ENCODE measurements at places on chromosomes 4 and X.
A peak's percentile ranks its signal among the peaks of the same experiment; 100 is the strongest.

DNA sequence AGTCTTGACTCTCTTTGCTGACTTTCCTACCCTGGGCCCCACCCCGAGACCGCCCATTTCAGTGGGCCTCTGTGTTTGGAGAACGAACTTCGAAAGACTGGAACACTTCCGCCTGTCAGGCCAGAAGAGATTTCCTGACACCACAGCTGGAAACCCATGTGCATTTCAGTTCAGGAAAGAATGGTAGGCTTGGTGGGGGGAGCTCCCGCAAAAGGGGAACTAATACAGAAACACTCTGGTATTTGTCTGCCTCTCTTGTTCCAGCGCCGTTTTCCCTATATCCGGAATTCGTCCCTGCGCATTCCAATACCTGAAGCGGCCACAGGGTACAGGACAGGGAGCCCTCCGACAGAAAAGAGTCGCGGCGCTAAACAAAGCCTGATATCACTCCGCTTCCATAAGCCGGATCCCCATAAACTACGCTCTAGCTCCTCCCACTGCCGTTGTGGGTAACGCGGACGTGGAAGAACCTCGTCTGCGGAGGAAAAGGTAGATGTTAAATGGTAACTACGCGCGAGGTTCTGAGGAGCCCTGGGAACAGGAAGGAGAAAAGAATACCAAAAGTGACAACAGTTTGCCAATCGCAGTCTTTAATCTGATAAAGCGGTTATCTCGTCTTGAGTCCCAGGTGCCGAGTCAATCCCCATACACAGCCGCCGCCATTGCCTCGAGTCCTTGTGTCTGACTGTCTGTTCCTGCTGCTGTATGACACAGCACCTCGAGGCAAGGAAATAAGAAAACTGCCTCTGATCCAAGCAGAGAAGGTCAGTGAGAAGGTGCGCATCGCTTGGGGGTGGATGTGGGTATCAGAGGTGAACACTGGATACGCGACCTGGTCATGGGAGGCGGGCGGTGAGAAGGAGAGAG, at the start of gene ARMCX5:
TSS of gene ARMCX5 (plus strand) at position 432 of the 867 bp plus-strand sequence. CDS start 2,627 bp downstream, outside the sequence.
- peak; percentile 96 for DNase-seq

- no peak for DNase-seq
Observed at GRCh38 chrX:154092371-154092770, 5.1 kb downstream of the MECP2 start.

GRCh38 chrX:2967584-2967983, 38.4 kb upstream of the ARSD start:
- DNase-seq = no peak

GRCh38 chr4:137509855-137510282, 22.4 kb downstream of the PCDH18 start:
- no peak for DNase-seq

- DNase-seq = no peak
Observed at GRCh38 chrX:44099366-44099765, 126.2 kb upstream of the NDP start.

- DNase-seq = peak; percentile 19
Observed at GRCh38 chrX:11698702-11699101, 33.0 kb upstream of the ARHGAP6 start.

DNA sequence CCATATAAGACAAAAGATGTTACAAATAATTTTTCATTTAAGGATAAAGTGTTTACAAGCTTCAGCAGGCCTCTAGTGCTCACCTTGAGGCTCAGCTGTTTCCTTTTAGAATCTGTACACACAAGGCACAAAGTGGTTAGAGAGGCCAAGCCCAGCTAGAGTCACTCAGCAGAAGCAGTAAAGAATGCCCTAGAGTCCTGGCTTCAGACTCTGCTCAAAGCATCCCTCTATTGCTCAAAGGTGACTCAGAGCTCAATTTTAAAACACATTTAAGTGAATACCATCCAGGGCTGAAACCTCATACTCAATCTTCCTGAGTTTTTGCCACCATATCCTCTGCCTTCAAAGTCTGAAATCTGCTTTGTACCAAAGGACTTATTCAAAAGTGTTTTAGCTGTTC, 22.6 kb upstream of the PHF8 start:
- no peak for DNase-seq

- no peak for DNase-seq
Observed at GRCh38 chrX:16848541-16848940, 21.6 kb downstream of the RBBP7 start.

DNA sequence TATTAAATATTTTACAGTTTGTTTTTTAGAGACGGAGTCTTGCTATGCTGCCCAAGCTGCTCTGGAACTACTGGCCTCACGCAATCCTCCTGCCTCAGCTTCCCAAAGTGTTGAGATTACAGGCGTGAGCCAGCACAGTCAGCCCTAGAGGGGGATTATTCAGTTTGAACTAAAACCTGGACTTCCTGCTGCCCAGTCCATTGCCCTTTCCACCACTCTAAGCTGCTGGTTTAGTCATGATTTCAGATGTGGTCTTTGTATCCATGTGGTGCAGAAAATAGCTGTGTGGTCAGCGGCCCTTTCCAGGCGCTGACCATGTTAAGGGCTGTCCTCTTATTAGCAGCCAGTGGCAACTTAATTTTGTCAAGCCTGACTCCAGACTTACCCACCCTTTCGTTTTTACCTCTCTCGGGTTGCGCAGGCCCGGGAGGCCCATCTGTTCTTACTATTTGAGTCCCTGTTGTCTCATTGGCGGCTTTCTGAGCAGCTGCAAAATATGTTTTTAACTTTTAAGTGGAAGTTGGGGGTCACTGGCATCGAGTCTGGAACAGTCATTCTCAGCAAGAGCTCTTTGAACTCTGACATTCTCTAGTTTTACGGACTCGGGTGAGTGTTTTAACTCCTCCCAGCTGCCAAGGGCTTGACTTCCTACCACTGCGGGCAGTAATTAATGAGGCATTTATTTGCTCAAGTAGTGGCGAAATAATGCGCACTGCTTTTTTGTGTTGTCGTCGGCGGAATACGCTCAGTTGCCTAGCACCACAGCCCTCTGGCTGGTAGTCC, 773 bp upstream of the VMA21 start:
- DNase-seq = peak; percentile 71

- peak; percentile 13 for DNase-seq
Observed at GRCh38 chr4:158964114-158964727, 138.7 kb upstream of the RAPGEF2 start.

GRCh38 chrX:132033166-132033565, 10.1 kb downstream of the STK26 start:
- DNase-seq = no peak

DNA sequence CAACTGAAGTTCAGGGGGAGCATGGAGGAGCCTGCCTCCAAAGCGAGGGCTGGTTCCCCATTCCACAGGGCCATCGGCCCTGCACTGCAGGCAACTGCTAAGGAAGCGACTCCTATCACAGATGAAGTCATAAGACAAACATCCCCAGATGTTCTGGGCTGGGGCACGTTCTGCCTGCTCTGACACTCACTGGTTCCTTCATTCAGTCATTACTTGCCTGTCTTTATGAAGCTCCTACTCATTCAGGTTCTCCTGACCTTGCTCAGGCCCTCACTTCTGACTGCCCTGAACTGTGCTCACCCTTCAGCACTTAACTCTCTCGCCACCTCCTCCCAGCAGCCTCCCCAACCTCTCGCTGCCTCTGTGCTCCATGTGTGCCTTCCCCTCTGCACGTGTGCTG, 2.5 kb upstream of the SLC2A9 start:
- DNase-seq = no peak

DNA sequence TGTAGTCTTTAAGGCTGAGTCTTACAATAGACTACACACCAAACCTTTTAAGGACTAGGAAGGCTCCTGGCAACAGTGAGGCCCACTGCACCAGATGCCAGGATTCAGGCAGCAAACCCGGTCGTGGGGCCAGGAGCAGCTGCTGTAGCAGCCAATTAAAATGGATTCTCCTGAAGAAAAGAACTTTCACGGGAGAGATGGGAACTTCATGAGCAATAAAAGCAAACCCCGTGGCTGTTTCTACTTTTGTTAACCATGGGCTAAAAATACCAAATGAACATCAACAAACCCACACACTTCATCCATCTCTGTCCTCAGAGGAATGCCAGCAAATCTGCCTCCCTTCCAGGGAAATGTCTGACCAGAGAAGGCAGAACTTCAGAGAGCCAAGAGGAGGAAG, 101.4 kb downstream of the BTC start:
- DNase-seq = no peak

DNA sequence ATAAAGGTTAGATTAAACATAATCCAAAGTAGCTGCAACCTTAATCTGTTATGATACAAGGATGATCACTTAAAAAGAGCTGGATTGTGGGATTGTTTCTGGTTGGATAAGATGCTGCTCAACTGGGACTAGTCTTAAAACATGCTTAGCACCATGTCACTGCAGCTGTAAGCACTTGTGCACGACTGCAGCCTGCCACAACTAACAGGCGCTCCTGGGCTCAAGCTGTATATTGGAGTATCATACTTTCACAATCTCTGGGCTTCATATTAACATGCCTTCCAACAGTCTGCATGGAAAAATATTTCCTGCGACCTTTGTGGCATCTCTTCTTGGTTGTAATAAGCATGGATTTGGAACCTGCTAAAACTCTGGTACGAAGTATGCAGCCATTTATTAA, 493.0 kb upstream of the PITX2 start:
- DNase-seq = no peak

- DNase-seq = no peak
Observed at GRCh38 chr4:36317721-36318120, 36.3 kb downstream of the DTHD1 start.

DNA sequence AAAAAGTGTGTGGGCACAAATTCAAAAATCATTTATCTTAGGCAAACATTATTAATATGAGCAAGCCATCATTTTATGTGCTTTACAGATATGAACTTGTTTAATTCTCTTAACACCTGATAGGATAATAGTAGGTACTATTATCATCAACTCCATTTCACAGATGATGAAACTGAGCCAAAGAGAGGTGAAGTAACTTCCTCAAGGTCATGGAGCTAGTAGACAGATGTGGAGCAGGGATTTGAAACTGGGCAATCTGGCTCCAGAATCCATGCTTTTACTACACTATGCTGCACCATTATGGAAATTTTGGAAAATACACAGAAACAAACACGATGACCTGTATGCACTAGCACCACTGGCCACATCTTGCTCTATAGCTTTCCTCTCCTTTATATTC, 1.0 kb upstream of the PIN4 start:
- peak; percentile 9 for DNase-seq

DNA sequence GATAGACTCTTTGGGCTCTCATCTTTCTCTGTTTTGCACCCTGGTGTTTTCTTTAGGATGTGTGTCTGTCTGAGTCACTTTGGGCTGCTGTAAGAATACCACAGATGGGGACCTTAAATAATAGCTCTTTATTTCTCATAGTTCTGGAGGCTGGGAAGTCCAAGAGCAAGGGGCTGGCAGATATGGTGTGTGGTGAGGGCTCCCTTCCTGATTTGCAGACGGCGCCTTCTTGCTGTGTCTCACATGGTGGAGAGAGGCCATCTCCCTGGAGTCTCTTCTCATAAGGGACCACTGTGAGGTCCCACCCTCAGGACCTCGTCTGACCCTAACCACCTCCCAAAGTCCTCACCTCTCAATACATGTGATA, 93.7 kb upstream of the ADRA2C start:
- DNase-seq = no peak

GRCh38 chr4:78904143-78904542, 35.1 kb downstream of the PAQR3 start:
- no peak for DNase-seq
